ENCODE measurements at places on chromosomes 12 and 14.

DNA sequence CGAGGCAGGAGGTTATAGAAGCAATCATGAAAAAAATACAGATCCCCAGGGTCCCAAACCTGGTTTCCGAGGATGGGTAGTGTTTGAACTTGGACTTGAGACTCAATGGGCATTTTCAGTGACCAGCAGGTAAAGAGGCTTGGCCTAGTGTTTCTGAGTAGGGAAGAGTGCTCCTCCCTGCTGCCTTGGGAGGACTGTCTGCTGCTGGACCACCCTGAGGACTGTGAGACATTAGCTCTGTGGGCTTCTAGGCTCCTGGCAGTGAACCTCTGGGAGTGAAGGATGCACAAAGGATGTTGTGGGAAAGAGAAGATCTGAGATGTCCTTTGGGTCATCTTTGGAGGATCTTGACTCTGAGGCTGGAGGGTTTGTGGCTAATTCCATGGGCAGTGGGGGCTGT lies 30.5 kb downstream of the ANKRD9 start:
- H3K27ac ChIP-seq: no peak overlapping the region
- DNase-seq: no peak
- H3K36me3 ChIP-seq: no peaks in the 10 kb centered on the region
- H3K27me3 ChIP-seq: no peaks in the 10 kb centered on the region
- H3K4me1 ChIP-seq: peaks cover 3% of the 10 kb centered on the region

DNA sequence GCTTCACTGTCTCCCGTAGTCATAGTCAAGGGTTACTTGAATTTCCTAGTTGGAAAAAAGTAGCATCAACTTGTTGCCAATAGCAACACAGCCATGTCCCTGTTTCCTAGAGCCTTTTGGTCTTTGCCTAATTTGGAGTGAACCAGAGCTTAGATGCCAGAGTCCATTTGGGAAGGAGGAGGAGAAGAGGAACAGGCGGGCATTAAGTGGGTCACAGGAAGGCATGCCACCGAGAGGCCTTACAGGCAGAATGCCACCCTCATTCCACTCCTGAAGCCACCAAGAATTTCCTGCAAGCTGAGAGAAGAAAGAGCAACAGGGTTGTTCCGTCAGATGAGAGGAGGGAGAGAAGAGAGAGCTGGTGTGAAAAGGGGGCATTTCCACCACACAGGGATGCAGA lies 339.5 kb downstream of the DPF3 start:
- no peaks in the 10 kb centered on the region for H3K27me3 ChIP-seq
- H3K4me1 ChIP-seq: peaks cover 21% of the 10 kb centered on the region
- H3K36me3 ChIP-seq: no peaks in the 10 kb centered on the region
- H3K27ac ChIP-seq: no peak overlapping the region
- H3K4me3 ChIP-seq: no peak overlapping the region
- no peak for DNase-seq

- DNase-seq: no peak
- no peak overlapping the region for H3K27ac ChIP-seq
- H3K4me1 ChIP-seq: no peaks in the 10 kb centered on the region
- H3K27me3 ChIP-seq: peaks cover 60% of the 10 kb centered on the region
Observed at GRCh38 chr14:76138119-76138757, 13.5 kb upstream of the GPATCH2L start.

- no peaks in the 10 kb centered on the region for H3K27me3 ChIP-seq
- H3K4me3 ChIP-seq: no peak overlapping the region
- no peak for DNase-seq
- no peak overlapping the region for H3K27ac ChIP-seq
- H3K4me1 ChIP-seq: no peaks in the 10 kb centered on the region
- peaks cover 78% of the 10 kb centered on the region for H3K36me3 ChIP-seq
Observed at GRCh38 chr12:120134307-120134980, 17.9 kb upstream of the RAB35 start.

DNA sequence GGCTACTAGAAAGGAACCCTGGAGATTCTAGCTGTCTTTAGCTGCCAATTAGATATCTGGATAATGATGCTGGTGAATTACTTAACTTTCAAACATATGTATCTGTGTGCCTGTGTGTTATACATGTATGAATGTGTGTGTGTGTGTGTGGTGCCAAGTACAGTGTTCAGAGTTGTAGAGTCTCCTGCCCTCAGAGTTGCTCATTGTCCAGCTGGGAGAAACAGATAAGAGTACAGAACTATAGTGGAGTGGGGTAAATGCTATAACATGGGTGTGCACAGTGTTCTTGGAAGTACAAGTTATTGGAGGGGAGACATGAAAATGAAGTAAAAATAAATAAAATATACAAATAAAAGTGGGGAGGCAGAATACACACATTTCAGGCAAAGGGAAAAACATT lies 23.6 kb upstream of the ADAM20 start:
- DNase-seq: no peak
- H3K4me3 ChIP-seq: no peak overlapping the region
- no peak overlapping the region for H3K27ac ChIP-seq
- H3K4me1 ChIP-seq: no peaks in the 10 kb centered on the region

GRCh38 chr14:21921453-21921852 lies 247.8 kb upstream of the OR4E1 start:
- no peaks in the 10 kb centered on the region for H3K27me3 ChIP-seq
- no peak overlapping the region for H3K27ac ChIP-seq
- no peak for DNase-seq
- no peaks in the 10 kb centered on the region for H3K36me3 ChIP-seq

GRCh38 chr14:39827901-39828655 lies 395.8 kb upstream of the FBXO33 start:
- H3K27ac ChIP-seq: no peak overlapping the region
- H3K27me3 ChIP-seq: no peaks in the 10 kb centered on the region
- H3K4me3 ChIP-seq: no peak overlapping the region
- H3K36me3 ChIP-seq: no peaks in the 10 kb centered on the region
- DNase-seq: no peak
- no peaks in the 10 kb centered on the region for H3K4me1 ChIP-seq

GRCh38 chr12:94855853-94856252 lies 147.6 kb downstream of the NDUFA12 start:
- H3K36me3 ChIP-seq: no peaks in the 10 kb centered on the region
- no peaks in the 10 kb centered on the region for H3K4me1 ChIP-seq
- no peak overlapping the region for H3K27ac ChIP-seq
- no peak for DNase-seq

DNA sequence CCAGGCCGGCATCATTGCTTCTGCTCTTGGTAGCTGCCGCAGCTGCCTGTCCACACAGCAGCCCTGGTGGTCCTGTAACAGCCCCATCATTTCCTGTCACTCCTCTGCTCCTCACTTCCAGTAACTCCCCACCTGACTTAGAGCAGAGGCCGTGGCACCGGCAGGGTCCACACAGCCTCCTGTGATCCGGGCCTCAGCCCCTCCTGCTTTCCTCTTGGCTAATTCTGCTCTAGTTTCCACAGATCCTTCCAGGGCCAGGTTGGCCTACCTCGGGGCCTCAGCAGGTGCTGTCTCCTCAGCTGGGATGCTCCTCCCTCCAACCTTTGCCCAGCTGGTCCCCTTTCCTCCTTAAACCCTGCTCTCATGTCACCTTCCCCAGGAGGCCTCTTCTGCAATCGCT lies 80.2 kb downstream of the FZD10 start:
- no peak for DNase-seq
- H3K27me3 ChIP-seq: no peaks in the 10 kb centered on the region
- no peaks in the 10 kb centered on the region for H3K4me1 ChIP-seq
- H3K27ac ChIP-seq: no peak overlapping the region
- no peaks in the 10 kb centered on the region for H3K36me3 ChIP-seq

- H3K27ac ChIP-seq: no peak overlapping the region
- H3K27me3 ChIP-seq: no peaks in the 10 kb centered on the region
- no peaks in the 10 kb centered on the region for H3K4me1 ChIP-seq
- H3K4me3 ChIP-seq: no peak overlapping the region
- H3K36me3 ChIP-seq: no peaks in the 10 kb centered on the region
Observed at GRCh38 chr14:23148591-23149249, 29.7 kb upstream of the CEBPE start.

GRCh38 chr12:105931762-105932570 lies 206.8 kb downstream of the NUAK1 start:
- peaks cover 27% of the 10 kb centered on the region for H3K4me1 ChIP-seq
- H3K27ac ChIP-seq: no peak overlapping the region
- no peak overlapping the region for H3K4me3 ChIP-seq
- no peaks in the 10 kb centered on the region for H3K27me3 ChIP-seq

DNA sequence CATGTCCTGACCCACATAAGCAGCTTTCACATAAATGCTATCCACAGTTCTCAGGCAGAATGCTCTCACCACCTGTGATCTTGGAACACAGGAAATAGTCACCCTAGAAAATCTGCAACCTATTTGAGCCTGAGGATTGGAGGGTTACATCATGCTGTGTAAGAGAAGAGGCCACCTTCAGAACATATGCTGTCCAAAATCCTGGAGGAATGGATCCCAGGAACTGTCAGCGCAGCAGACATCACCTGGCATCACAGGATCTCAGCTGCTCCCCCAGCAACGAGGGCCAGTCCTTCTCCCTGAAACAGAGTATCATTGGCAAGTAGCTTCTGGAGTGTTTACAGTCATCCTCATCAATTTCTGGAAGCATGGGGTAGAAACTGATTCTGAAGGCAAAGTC lies 63.2 kb upstream of the LTA4H start:
- H3K27ac ChIP-seq: no peak overlapping the region
- no peak for DNase-seq
- H3K4me3 ChIP-seq: no peak overlapping the region
- no peaks in the 10 kb centered on the region for H3K36me3 ChIP-seq
- H3K4me1 ChIP-seq: no peaks in the 10 kb centered on the region

- DNase-seq: no peak
- peak overlapping the region; percentile 24 for H3K27ac ChIP-seq
- H3K4me1 ChIP-seq: peaks cover 44% of the 10 kb centered on the region
- no peaks in the 10 kb centered on the region for H3K36me3 ChIP-seq
- no peaks in the 10 kb centered on the region for H3K27me3 ChIP-seq
Observed at GRCh38 chr12:13179211-13180074, 17.1 kb upstream of the EMP1 start.

GRCh38 chr12:4645023-4645422 lies 3.8 kb downstream of the AKAP3 start:
- H3K4me1 ChIP-seq: peaks cover 9% of the 10 kb centered on the region
- H3K27ac ChIP-seq: no peak overlapping the region
- H3K36me3 ChIP-seq: no peaks in the 10 kb centered on the region
- no peaks in the 10 kb centered on the region for H3K27me3 ChIP-seq

DNA sequence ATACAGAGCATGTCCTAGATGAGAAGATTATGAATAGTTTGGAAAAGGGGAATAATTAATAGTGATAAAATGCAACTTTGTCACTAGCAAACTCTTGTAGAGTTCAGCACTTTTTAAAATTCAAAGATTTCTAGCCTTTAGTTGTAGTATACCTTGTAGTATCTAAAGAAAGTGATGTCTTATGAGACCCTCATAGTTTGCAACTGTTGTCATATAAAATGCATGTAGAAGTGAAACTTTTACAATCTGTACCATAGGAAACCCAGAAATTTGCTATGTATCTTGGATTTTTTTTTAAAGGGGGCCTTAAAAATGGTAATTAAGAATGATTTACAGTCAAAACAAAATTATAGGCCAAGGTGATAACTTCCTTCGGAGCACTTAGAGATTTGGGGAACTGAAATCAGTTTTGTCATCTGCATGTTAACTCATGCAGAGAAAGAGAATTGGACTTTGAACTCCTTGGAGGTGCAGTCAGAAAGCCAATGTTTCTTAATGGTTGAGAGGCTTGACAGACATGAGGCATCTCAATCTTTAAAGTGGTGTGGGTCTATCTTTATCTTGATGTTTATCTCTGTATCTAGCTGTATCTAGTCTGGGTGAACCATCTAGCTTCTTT lies 1.3 kb downstream of the LRRK2 start:
- DNase-seq: no peak
- no peaks in the 10 kb centered on the region for H3K4me1 ChIP-seq
- H3K4me3 ChIP-seq: no peak overlapping the region
- H3K36me3 ChIP-seq: no peaks in the 10 kb centered on the region
- H3K27me3 ChIP-seq: no peaks in the 10 kb centered on the region

DNA sequence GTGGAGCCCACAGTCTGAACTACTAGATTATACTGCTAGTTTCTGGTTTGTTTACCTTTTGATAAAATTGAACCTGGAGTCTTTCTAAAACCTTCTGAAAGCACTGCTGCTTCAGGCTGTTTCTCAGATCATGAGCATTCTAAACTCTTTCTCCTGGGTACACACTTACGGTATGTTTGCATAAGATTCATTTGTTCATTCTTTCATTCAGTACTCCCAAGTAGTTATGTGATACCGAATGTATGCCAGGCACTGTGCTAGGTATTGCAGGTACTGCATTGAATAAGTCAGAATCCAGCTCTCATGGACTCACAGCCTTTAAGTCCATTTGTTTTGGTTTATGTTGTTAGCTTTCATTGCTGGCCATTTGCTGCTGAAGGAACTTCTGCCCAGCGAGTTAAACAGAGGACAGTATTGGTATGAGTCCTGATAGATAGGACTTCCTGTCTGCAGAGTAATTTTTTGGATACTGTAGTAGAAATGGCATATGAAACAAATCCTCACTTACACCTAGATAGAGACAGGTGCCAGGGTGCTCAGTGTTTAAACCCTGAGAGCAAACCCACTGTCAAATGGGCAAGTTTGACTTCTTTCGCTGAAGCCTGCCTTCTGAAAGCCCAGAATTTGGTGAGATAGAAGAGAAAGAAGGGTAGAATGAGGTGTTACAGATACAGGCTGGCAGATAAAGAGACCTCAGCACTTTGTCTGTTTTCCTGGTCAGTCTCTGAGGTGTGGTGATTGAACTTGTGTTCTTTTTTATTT lies 2.1 kb downstream of the SUSD6 start:
- no peaks in the 10 kb centered on the region for H3K27me3 ChIP-seq
- peak overlapping the region; percentile 86 for H3K4me3 ChIP-seq
- DNase-seq: no peak
- H3K36me3 ChIP-seq: no peaks in the 10 kb centered on the region
- peaks cover 38% of the 10 kb centered on the region for H3K4me1 ChIP-seq
- H3K27ac ChIP-seq: no peak overlapping the region

Measured in astrocyte (in vitro differentiated cells and primary cell).